CD8-positive, alpha-beta T cell (primary cell): ENCODE measurements at places on chromosomes 1 and 21.

DNA sequence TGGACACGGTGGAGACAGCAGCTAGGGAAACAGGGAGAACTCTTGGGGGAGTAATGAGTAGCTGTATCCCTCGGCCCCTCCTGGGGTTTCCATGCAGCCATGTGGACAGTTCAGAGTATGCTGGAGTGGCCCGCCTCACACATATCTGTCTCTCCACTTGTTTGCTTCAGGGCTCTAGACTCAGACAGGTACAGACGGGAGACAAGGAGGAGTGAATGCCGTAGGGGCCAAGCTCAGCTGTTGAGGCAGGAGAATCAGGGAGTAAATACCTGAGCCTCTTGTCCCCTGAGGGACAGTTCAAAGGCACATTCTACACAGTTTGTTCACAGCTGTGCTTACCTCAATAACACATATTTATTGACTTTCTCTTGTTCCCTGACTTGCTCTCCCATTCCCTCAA, 7.7 kb upstream of the PTGFRN start:
- peak; percentile 43 for DNase-seq

- DNase-seq: peak; percentile 36
Measured at GRCh38 chr1:157496121-157496526, 56.2 kb downstream of the FCRL5 start.

DNA sequence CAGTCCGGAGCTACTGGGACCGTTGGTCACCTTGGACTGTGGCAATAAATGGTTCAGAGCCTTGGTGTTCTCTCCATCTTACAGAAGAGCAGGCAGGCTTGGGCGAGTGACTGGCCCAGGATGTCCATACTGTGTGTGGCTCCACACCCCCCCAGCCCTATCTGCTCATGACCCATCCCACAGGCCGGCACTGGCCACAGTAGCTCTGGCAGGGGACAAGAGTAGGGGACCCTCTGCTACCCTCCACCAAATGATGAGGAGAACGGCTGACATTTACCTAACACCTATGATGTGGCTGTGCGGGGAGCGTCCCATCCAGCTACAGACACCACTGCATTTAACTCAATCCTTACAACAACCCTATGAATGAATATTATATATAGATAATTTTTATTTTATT, 13.3 kb downstream of the LDLRAD2 start:
- DNase-seq: no peak

- DNase-seq: no peak
Measured at GRCh38 chr1:6358144-6358624, 35.4 kb downstream of the ACOT7 start.

DNA sequence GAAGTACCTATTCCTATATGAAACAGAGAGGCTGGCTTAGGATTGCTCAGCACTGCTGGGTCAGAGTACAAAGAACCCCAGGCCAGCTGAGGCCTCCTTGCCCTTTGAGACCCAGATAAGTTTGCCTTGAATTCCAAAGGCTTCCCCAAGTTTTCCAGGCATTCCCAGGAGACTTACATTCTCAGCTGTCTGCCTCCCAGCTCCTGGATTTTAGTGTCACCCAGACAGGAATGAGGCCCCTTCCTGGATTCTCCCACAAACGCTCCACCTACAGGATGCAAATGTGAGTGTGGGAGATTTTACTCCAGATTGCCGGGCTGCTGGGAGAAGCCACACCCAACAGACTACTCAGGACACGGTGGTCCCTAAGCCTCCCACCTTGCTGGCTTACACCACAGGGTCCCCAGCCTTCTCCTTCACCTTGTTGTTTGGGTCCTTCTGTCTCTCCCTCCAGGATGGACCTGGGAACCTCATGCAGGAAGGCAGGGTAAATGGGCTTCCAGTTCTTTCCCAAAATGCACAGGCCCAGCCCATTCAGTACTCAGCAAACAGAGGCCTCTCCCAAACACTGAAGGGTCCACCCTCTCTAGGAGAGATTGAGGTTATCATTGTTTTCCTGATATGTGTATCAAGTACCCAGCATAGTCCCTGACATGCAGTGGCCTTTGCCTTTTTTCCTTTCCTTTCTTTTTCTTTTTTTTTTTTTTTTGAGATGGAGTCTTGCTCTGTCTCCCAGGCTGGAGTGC, 10.6 kb downstream of the RHBG start:
- DNase-seq: no peak

GRCh38 chr1:2840036-2840809, 38.7 kb upstream of the TTC34 start:
- DNase-seq: peak; percentile 61

DNA sequence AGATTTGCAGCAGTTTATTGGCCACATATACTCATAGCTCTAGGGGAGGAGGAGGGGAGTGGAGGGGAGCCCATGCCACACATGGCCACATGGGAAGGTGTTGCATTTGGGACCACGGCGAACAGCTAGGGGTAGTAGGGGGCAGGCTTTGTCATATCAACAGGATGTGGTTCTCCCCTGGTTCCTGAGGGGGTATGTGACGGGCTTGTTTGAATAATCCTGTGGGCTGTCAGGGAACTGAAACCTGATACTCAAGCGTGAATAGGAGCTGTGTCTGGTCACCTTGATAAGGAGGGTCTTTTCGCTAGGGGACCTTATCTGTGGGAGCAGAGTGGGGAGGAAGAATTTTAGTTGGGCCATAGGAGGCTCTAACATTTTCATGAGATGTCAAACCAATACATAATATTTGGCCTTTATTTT, 264.7 kb downstream of the CTH start:
- no peak for DNase-seq

DNA sequence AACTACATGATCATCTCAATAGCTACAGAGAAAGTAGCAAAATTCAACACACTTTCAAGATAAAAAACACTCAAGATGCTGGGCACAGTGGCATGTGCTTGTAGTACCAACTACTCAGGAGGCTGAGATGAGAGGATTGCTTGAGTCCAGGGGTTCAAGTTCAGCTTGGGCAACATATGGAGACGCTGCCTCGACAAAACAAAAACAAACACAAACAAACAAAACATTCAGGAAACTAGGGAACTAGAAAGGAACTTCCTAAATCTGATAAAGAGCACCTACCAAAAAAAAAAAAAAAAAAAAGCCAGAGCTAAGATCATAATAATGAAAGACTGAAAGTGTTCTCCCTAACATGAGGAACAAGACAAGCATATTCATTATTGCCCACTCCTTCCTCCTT, 22.8 kb upstream of the RNF186 start:
- DNase-seq: no peak

GRCh38 chr1:209367061-209367772, 216.3 kb upstream of the CAMK1G start:
- no peak for DNase-seq

GRCh38 chr1:30183006-30183405, 540.4 kb downstream of the MATN1 start:
- no peak for DNase-seq

GRCh38 chr1:7515175-7515574, 255.9 kb upstream of the VAMP3 start:
- no peak for DNase-seq

- no peak for DNase-seq
Measured at GRCh38 chr21:42472521-42472920, 23.5 kb downstream of the RSPH1 start.

- DNase-seq: peak; percentile 10
Measured at GRCh38 chr1:9909234-9910046, 629 bp downstream of the CTNNBIP1 start.

DNA sequence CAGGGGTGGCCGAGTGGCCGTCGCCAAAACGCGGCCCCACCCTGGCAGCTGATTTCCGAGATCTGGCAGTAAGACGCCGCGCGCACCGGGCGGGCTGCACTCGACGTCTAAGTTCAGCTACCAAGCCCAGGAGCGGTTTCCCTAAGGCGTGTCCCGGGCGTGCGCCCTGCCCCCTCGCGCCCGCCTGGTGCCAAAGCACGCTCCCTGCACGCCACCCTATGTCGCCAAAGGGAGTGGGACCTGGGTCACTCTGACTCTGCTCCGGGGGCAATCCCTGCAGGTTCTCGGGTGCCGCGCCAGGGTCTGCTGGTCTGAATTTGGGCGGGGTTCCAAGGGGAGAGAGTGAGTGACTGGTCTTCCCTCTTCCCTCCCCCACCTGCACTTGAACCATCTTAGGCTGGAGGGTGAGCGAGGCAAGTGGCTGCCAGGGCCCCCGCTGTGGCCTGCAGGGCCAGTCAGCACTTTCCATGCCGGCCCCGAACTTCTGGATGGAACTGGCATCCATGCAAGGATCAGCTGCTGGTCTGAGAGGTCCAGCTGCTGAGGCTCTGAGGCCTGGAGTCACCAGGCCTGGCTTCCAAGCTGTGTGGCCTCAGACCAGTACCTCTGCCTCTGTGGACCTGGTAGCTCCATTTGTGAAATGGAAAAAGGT, at the start of gene LRRC38:
TSS of gene LRRC38 (minus strand) at position 109 of the 652 bp plus-strand sequence. CDS start 410 bp downstream, outside the sequence.
- no peak for DNase-seq

GRCh38 chr1:206526064-206526911, 19.0 kb downstream of the RASSF5 start:
- DNase-seq: no peak

- no peak for DNase-seq
Measured at GRCh38 chr1:200670242-200671118, 773 bp upstream of the DDX59 start.

GRCh38 chr1:243474136-243474881, 218.5 kb downstream of the SDCCAG8 start:
- no peak for DNase-seq

DNA sequence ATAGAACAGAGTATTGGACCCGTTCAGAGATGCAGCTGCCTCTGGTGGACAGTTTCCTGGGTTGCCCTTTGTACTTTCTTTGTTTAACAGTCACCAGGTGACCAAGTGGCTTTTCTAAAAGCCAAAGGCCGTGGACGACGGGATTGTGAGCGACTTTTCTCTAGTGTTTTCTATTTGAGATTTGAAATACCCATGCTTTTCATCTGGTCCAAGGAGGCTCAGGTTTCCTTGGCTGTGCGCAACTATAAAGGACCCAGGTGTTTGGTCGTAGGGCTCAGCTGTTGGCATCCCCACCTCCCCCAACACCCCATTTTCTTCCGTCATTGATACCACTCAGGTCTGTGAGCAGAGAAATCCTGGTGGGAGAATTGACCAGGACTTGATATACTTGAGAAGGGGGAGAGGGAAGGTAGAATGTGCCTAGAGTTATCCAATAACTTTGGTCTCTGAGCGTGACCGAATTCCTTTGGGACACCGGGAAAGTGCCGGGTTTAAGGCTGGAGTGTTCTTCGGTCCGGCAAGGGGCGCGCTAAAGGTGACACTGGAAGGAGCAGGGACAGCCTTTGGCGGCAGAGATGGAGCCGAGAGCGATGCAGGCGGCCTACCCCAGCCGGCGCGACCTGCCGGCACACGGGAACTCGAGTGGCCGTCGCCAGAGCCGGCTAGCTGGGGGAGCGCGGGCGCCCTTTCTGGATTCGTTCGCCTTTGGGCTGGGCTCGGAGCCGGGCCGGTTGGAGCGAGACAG, 83.4 kb upstream of the BMP8A start:
- no peak for DNase-seq

DNA sequence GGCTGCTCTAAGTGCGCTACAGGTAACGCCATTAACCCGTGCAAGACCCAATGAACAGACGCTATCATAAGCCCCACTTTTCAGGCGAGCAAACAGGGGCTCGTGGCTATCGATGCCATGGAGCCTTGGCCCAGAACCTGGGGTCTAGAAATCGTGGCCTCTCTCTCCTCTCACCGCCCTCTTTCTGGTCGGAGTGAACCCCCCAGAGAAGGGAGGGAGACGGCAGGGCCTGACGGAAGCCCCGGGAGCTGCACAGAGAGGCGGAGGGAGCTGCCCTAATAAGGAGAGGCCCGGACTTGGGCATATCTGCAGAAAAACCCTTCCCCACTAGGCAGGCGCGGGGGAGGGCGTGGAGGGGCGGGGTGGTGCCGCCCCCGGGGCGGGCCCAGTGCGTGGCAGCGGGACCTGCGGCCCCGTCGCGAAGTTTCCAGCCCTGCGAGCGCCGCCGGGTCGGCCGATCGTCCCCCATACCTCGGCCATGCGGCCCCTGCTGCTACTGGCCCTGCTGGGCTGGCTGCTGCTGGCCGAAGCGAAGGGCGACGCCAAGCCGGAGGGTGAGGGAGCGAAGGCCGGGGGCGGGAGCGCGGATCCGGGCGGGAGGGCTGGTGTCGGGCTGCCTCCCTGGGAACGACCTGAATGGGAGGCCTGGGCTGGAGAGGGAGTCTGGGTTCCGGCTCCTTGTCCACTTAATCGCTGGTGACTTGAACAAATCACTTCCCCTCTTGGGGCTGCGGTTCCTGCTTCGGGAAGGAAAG, at the start of gene PLOD1:
TSS of gene PLOD1 (plus strand) at position 416 of the 755 bp plus-strand sequence. CDS start at position 479, 63 bp downstream.
- DNase-seq: peak; percentile 87

- no peak for DNase-seq
Measured at GRCh38 chr1:221965252-221965651, 223.4 kb upstream of the DUSP10 start.

DNA sequence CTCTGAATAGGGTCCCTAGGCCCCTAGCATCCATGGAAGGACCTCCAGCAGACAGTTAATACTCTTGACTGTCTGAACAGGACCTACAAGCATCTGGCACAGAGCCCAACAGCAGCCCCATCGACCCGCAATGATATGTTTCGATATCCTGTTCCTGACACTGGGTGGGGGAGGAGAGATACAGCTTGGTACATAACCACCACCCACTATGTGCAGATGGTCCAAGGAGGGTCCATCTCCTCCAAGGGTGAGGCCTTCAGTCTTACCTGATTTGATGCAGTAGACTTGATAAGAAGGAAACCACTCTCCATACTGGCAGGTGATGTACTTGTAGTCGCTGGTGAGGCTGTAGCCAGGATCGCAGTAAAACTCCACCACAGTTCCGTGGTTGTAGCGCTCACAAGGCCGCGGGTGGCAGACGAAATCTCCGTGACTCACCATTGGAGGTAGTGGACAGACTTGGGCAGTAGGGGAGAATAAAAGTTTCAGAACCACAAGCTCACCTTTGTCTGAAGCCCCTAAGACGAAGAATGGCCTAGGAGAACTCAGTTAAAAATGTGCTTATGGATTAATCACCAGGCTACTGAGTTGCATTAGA, 86.0 kb upstream of the TLR5 start:
- no peak for DNase-seq

GRCh38 chr1:69171248-69171647, 396.5 kb upstream of the LRRC7 start:
- no peak for DNase-seq

GRCh38 chr1:47226121-47226838, 5.7 kb downstream of the TAL1 start:
- no peak for DNase-seq

DNA sequence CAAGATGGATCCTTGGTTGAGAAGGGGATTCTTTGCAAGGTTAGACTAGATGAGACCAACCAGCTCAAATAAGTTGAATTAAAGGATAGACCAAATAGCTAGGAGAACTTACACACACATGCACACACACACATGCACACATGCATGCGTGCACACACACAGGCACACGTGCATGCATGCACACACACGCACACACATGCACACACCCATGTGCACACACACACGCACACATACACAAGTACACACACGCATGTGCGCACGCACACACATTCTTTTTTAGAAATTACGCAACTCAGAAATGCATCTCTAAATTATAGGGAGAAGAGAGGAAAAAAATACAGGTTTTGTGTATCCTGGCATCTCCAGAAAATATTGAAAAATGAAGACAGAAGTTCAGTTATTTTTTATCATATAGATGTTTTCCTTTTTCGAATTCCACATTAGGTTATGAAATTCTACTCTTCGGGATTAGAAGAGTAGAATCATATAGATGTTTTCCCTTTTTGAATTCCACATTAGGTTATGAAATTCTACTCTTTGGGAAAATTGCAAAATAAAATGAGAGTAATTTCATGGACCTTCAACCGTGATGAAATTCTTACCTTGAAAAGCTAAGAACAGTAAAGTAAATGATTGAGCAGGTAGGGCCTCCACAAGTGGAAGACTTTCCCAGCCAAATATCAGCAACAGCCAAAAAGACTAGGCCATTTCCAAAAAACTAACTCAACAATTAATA, 243.2 kb upstream of the USP25 start:
- no peak for DNase-seq

- no peak for DNase-seq
Measured at GRCh38 chr1:67019600-67020136, 34.3 kb downstream of the SLC35D1 start.
